ENCODE measurements at places on chromosomes 7 and 10. TPM values are rescaled to one million over a fixed set of nuclear protein-coding genes. Genes with fewer than 3 reads are reported as not detected.

CPXM2 gene
- polyA plus RNA-seq: 2.1 TPM

CFAP46 gene
- 1.00 TPM for polyA plus RNA-seq

GRCh38 chr7:47882635-47883034, 65.6 kb downstream of the PKD1L1 start:
- DNase-seq: no peak

PLEKHS1 gene
- polyA plus RNA-seq: not detected

GRCh38 chr7:101138213-101138870, 11.4 kb downstream of the SERPINE1 start:
- peak; percentile 88 for DNase-seq

DNA sequence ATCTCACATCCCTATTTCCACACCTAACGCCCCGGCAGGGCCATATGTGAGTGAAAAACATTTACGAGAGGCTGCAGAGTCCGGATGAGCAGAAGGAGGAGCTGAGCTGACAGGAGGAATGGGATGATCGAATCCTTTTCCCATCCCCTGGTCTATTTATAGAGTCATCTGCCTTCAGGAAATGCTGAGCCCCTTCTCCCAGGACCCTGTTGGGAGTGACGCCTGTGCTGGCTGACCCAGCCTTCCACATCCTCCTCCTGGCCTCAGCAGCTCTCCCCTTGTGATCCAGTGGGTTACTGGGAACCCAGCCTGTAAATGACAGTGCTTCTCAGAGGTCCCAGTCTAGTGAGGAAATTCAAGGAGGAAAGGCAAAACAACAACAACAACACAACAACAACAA, 16.6 kb downstream of the DENND2A start:
- DNase-seq: peak; percentile 71

DNA sequence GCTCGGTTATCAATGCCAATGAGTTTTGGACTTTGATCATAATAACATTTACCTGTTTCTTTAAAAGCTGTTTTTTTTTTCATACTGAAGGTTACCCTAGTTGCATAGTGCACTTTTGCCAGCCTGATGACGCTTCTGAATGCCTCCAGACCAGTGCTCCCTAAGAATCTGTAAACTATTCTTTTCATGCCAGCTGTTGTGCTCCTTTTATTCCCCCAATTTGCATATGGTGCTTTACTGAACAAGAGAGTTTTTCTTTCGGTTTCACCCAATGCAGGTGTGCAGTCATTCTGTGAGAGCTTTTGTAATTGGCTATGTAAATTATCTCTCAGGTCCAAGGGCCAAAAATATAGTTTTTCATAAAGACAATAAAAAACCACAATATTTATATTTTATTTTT, 48.1 kb upstream of the GLCCI1 start:
- DNase-seq: no peak

DNA sequence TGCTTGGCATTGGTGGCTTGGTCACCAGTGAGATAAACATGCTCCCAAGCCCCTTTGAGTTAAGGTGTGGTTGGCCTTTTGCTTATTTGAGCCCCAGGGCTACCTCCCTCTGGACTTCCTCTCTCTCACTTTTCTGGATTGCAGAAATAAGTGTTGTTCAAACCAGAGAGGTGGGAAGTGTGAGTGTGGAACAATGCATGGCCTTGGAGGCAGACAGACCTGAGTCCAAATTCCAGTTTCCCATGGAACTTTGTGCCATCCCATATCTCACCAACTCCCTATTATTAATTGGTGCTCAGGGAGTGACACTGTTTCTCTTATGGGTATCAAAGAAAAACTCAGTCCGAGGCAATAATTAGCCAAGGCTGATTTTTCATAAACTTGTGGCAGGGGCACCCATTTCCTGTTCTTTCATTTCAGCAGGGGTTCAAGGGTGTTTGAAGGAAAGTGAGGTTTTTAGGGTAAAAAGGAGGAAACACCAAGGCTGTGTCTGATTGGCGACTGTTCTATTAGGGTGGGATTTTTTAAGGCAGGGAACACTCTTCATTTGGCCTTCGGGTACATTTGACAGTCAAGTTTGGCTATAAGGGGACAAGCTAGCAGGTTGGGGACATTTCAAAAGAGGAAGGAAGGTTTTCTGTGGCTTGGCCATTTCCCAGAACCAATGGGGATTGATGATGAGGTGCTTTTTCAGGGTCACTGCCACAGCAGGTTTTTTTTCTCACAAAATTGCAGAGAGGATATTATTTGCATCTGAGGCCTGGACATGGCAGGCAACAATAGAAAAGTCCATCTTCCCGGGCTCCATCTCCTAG, 148.8 kb upstream of the NPY start:
- no peak for DNase-seq

GRCh38 chr10:89591111-89591795, 53.8 kb downstream of the PANK1 start:
- DNase-seq: peak; percentile 51

- DNase-seq: peak; percentile 41
These were observed 5.7 kb upstream of the ZNF862 start for GRCh38 chr7:149832332-149833041.

PTPN20 gene
- 6.7 TPM for polyA plus RNA-seq

TFEC gene
- 0.41 TPM for polyA plus RNA-seq

DNA sequence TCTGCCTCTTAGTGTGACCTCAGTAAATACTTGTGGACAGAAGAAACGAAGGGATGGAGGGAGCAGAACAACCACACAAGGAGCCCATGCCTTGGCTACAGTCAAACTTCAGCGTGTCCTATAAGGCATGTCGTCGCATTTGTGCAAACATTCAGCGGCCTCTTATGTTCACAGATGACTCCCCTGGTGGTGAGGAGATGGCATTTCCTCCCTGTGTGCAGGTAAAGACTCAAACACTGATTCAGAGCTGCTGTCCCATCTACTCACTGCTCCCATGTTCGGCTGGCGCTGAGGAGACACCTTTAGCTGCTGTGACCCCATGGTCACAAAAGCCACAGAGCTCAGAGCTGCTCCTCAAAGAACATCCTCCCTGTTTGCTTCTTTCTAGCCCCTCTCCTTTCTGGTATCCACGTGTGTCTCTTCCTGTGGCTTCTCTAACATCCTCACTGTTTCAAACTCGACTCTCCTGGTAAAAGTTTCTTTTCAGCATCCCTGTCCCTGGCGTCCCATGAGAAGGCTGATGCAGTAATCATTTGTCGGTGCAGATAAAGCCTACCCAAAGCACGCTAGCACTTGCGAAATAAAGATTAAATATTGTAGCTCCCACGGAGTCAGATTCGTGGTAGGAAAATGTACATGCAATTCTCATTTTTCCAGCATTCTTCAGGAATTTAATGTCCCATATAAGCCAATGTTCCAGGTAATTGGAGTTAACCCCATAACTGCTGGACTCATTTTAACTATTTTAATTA, 124.9 kb upstream of the NEBL start:
- DNase-seq: no peak

FAM24B gene
- polyA plus RNA-seq: 1.2 TPM

DNA sequence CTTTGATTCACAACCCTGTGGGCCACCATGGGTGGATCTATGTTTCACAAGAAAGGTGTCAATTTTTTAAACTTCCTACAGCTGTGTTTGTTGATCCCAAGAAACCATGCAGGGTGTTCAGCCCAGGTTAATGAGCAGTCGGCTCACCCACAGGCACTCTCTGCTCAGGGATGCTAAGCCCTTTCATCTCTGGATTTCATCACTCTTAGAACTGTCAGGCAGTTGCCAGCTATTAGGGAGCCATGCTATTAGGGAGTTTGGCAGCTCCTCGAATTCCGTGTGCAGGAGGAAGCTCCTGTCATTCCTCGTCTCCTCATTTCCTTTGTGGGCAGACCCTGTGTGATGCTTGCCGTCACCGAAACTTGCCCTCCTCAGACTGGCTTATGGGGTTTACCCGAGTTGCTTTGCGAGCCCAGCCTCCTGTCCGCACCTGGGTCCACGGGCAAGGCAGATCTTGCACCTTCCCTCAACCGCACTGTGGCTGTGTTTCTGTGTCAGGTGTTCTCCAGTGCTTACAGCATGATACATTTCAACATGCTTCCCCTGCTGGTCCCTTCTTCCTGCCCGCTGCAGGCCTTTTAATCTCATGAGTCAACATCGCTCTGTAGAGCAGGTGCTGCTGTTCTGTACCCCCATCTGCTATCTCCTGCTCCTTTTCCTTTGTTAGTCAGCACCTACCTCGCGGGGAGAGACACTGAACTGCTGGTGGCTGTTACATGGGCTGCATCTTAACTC, 509.8 kb downstream of the SUGCT start:
- DNase-seq: no peak

- no peak for DNase-seq
These were observed 361.1 kb upstream of the IGFBP3 start for GRCh38 chr7:46282155-46282554.

- peak; percentile 21 for DNase-seq
These were observed 29.3 kb upstream of the PCBD1 start for GRCh38 chr10:70917635-70918034.

DNA sequence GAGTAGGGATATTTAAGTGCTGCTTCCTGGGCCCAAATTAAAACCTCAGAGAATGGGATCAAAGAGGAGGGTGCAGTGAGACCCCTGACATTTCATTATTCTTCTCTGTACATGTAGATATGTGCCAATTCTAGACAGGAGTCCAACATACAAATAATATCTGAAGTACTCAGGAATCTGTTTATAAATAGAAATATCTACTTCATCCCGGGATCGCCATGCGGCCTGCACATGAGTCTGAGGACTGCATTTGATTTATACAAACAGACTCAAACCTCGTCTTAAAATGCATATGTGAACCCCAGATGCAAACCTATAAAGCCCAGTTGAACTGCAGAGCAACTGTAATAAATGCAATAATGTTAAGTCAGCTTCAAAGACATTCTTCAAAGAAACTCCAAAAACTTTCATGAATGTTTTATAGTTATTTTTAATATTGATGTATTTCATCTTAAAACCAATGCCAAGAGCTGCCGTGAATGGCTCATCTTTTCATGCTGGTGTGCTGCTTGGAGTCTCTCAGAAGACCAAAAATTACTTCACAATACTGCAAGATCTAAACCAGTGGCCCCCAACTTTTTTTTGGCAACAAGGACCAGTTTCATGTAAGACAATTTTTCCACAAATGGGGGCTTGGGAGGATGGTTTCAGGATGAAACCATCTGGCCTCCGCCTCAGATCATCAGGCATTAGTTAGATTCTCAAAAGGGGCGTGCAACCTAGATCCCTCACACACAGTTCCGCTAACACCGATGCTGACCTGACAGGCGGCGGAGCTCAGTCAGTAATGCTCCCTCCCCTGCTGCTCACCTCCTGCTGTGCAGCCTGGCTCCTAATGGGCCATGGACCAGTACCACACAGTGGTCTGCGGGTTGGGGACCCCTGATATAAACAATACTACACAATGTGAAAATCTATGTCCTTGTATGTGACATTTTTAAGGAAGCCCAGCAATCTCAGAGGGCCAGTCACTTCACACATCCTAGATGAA, 166.9 kb downstream of the PARD3 start:
- no peak for DNase-seq

GRCh38 chr7:136637813-136638212, 230.6 kb upstream of the CHRM2 start:
- no peak for DNase-seq

ERVW-1 gene
- polyA plus RNA-seq: 0.07 TPM

- DNase-seq: no peak
These were observed 3.1 kb downstream of the JCAD start for GRCh38 chr10:30056281-30056680.

GRCh38 chr10:14673189-14673861, 101.4 kb downstream of the FAM107B start:
- no peak for DNase-seq

ZNF3 gene
- 12.1 TPM for polyA plus RNA-seq

DNA sequence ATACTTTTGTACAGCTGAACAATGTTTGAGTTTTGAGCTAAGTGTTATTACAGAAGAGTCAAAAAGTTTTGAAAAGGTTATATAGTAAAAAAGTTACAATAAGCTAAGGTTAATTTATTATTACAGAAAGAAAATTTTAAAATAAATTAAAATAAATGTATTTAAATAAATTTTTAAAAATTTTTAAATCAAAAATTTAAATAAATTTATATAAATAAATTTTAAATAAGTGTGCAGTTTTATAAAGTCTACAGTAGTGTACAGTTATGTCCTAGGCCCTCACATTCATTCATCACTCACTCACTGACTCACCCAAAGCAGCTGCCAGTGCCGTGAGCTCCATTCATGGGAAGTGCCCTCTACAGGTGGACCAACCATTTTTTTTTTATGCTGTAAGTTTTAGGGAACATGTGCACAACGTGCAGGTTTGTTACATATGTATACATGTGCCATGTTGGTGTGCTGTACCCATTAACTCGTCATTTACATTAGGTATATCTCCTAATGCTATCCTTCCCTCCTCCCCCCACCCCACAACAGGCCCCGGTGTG, 462.9 kb upstream of the ZMIZ1 start:
- DNase-seq: no peak

DNA sequence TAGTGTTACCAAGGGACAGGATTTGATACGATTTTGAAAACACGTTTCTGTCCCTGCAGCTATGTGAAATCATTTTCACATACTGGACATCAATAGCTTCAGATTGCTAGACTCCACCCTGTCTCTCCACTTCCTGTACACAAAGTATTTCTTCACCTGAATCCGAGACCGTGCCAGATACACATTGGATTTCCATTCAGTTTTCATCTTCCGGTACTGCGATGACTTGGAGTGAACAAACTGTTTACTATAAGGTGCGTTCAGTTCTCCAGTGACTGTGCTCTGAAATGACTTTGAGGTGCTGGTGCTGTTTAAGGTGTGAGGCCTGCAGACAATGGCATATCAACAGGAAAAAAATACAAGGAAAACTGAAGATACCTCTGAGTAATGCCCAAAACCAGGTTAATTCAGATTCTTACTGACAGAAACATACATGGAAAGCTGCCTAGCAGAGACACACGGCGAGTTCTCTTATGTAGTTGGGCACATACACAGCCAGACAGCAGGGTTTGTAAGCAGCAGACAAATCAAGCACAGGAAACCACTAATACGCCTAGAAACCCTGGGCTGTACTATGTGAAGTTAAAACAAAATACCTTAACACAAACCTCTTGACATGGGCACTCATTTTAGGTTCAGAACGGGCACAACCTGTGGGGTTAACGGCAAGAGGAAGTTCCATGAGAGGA, 119.2 kb downstream of the GALNT11 start:
- no peak for DNase-seq

GRCh38 chr7:129468547-129468946, 33.8 kb upstream of the SMKR1 start:
- no peak for DNase-seq

- DNase-seq: peak; percentile 47
These were observed 361.6 kb upstream of the GRM3 start for GRCh38 chr7:86282014-86282682.

- DNase-seq: peak; percentile 78
These were observed 10.3 kb downstream of the HUS1 start for GRCh38 chr7:47968847-47969774.

DNA sequence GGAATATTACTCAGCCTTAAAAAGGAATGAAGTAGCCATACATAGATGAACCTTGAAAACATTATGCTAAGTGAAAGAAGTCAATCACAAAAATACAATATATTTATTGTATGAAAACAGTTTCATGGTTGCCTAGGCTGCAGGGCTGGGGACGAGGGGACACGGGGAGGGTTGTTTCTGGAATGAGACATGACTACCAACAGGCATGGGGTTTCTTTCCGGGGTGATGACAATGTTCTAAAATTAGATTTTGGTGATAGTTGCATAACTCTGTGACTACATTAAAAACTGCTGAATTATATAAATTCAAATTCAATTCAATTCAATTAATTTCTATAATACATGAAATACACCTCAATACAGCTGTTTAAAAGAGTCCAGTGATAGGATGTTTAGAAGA, 88.0 kb downstream of the ARHGAP22 start:
- no peak for DNase-seq

- DNase-seq: no peak
These were observed 167.2 kb downstream of the EVX1 start for GRCh38 chr7:27409776-27410175.

- DNase-seq: no peak
These were observed 183.5 kb upstream of the PHYHIPL start for GRCh38 chr10:58992830-58993460.
